CD4-positive, alpha-beta memory T cell (primary cell): ENCODE measurements at places on chromosomes 4 and X. TPM values are rescaled to one million over a fixed set of nuclear protein-coding genes. Genes with fewer than 3 reads are reported as not detected.

PASD1 gene
- total RNA-seq = not detected

GRCh38 chr4:21628916-21629610 is 319.5 kb downstream of the KCNIP4 start:
- no peaks in the 10 kb centered on the region for H3K27me3 ChIP-seq
- no peak overlapping the region for H3K4me3 ChIP-seq
- no peaks in the 10 kb centered on the region for H3K4me1 ChIP-seq
- H3K27ac ChIP-seq = no peak overlapping the region
- no peak for DNase-seq

DNA sequence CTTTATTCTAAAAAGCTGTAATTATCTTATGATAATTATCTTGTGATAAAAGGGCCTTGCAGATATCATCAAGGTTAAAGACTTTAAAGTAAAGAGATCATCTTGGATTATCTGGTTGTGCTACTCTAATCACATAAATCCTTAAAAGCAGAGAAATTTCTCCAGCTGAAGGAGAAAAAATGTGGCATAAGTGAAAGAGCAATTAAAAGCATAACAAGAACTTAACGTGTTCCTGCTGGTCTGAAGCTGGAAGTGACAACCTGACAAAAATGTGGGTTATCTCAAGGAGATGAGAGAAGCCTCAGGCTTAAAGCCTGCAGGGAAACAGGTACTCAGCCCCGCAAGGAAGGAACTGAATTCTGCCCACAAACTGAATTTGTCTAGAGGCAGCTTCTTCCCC is 449.1 kb upstream of the NDST4 start:
- DNase-seq = no peak
- H3K4me1 ChIP-seq = no peaks in the 10 kb centered on the region
- H3K4me3 ChIP-seq = no peak overlapping the region
- no peak overlapping the region for H3K27ac ChIP-seq
- H3K36me3 ChIP-seq = no peaks in the 10 kb centered on the region

FRMD7 gene
- total RNA-seq = not detected

DNA sequence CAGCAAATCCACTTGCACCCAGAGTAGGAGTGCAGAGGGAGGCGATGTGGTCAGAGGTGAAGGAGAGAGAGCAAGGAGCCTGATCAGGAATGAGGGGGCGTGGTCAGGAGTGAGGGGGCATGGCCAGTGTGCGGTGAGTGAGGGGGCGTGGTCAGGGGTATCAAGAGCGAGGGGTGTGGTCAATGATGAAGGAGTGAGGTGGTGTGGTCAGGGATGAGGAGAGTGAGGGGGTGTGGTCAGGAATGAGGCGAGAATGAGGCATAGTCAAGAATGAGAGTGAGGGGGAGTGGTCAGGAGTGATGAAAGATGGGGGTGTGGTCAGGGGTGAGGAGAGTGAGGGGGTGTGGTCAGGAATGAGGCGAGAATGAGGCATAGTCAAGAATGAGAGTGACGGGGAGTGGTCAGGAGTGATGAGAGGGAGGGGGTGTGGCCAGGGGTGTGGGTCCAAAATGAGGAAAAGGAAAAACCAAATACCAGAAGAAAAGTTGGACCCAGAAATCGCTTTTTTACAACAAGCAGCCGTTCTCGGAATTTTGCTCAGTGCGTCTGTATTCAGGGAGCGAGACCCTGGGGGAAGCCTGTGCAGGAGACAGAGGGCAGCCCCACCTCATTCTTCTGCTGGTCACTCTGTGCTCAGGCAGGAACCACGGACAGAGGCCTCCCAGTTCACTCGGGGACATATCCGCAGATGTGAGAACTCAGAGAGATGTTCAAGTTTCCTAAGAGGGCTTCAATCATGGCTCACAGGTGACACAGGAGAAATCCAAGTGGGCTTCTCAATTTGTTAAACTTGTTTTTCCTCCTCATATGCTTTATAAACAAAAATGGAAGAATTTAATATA is 47.5 kb downstream of the MAGEA1 start:
- no peaks in the 10 kb centered on the region for H3K4me1 ChIP-seq

USP26 gene
- not detected for total RNA-seq
